ENCODE measurements at places on chromosomes 5 and 9.
A peak's percentile ranks its signal among the peaks of the same experiment; 100 is the strongest.

- no peaks in the 10 kb centered on the region for H3K36me3 ChIP-seq
- no peak overlapping the region for H3K27ac ChIP-seq
- no peaks in the 10 kb centered on the region for H3K4me1 ChIP-seq
- H3K4me3 ChIP-seq = no peak overlapping the region
- DNase-seq = no peak
These were observed 4.0 kb downstream of the TOR4A start for GRCh38 chr9:137281345-137282116.

GRCh38 chr9:95189251-95190098 lies 128.0 kb downstream of the FANCC start:
- H3K4me3 ChIP-seq = no peak overlapping the region
- H3K4me1 ChIP-seq = peaks cover 12% of the 10 kb centered on the region
- DNase-seq = no peak
- no peaks in the 10 kb centered on the region for H3K36me3 ChIP-seq

- no peaks in the 10 kb centered on the region for H3K27me3 ChIP-seq
- H3K4me1 ChIP-seq = no peaks in the 10 kb centered on the region
- no peak overlapping the region for H3K4me3 ChIP-seq
- H3K36me3 ChIP-seq = no peaks in the 10 kb centered on the region
- DNase-seq = no peak
These were observed 18.4 kb upstream of the QSOX2 start for GRCh38 chr9:136264031-136264430.

DNA sequence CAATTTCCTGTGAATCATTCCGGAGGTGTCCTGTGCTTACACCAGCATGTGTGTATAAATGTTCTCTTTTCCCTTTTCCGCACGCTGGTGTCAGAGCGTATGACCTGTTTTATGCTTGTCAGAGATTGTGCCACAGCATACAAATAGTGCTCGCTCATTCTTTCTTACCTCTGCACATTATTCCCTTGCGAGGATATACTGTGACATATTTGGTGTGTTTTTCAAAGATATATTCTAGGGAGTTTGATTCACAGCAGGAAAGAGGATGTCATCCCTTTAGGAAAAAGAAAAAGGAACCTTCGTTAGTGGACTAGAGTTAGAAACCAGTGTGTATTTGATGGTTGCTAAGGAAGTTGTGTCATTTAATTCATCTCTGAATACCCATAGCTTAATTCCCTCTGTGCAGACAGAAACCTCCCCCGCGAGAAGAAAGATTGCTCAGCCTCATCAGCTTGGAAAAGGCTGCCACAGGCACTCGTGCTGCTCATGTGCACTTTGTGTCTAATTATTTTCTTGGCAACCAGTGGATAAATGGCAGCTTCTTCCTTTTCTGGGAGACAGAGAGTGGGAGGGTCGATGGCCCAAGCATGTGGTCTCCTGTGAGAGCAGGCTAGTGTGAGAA lies 14.7 kb upstream of the CCIN start:
- DNase-seq = peak; percentile 52
- peaks cover 1% of the 10 kb centered on the region for H3K4me1 ChIP-seq
- H3K36me3 ChIP-seq = no peaks in the 10 kb centered on the region
- H3K27ac ChIP-seq = peak overlapping the region; percentile 24
- no peaks in the 10 kb centered on the region for H3K27me3 ChIP-seq
- H3K4me3 ChIP-seq = no peak overlapping the region

- H3K27ac ChIP-seq = no peak overlapping the region
- no peaks in the 10 kb centered on the region for H3K36me3 ChIP-seq
- no peaks in the 10 kb centered on the region for H3K27me3 ChIP-seq
- H3K4me3 ChIP-seq = no peak overlapping the region
- no peak for DNase-seq
These were observed 3.7 kb downstream of the PIK3R1 start for GRCh38 chr5:68219161-68219816.

DNA sequence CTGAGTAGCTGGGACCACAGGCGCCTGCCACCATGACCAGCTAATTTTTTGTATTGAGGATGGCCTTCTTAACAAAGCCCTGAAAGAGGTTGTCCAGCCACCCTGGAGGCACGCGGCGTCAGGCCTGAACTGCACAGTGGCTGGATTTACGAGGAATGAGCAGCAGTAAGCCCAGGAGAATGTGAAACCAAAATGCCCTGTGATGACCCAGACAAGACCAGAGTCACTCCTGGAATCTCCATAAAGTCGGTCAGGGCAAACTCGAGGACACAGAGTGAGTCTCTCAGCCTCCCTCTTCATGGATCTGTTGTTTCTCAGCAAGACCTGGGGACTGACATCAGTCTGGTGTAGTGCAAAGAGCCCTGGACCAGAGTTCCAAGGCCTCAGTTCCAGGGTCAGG lies 53.2 kb upstream of the C5orf58 start:
- DNase-seq = no peak
- H3K4me1 ChIP-seq = no peaks in the 10 kb centered on the region
- H3K4me3 ChIP-seq = no peak overlapping the region

GRCh38 chr9:92722386-92723298 lies 42.0 kb downstream of the BICD2 start:
- H3K36me3 ChIP-seq = peaks cover 53% of the 10 kb centered on the region
- H3K4me1 ChIP-seq = no peaks in the 10 kb centered on the region
- no peak overlapping the region for H3K4me3 ChIP-seq
- no peak overlapping the region for H3K27ac ChIP-seq

DNA sequence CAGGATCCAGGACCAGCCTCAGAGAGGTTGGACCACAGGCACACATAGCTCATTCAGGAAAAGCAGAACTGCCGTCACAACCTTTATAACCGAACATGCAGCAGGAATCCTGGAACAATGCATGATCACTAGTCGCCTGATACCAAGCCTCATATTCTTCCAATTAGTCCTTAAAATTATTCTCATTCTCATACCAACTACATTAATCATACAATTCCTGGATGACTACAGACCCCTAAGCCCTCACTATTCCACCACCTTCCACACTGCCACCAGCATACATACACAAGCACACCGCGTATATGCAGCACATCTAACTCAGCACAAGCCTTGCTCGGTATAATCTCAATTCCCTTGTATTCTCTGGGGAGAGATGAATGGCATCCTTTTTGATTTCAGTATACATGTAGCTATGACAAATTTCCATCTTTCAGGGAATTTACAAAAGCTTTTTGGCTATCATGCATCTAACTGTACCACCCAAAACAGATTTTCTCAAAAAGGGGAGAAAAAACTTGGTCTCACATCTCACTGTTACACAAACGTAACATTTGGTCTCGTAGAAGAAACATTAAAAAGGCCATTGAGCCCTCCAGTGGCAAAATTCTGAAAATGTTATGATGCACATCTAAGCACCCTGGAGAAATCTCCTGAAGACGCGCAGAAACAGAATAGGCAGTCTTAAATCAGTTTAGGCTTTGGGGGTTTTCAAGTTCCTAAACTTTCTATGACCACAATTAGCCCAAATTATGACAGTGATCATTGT lies 46.2 kb downstream of the MCTP1 start:
- no peaks in the 10 kb centered on the region for H3K4me1 ChIP-seq
- DNase-seq = no peak
- no peaks in the 10 kb centered on the region for H3K27me3 ChIP-seq
- H3K36me3 ChIP-seq = no peaks in the 10 kb centered on the region
- no peak overlapping the region for H3K4me3 ChIP-seq

- H3K4me1 ChIP-seq = peaks cover 31% of the 10 kb centered on the region
- no peak overlapping the region for H3K4me3 ChIP-seq
- no peaks in the 10 kb centered on the region for H3K27me3 ChIP-seq
- no peaks in the 10 kb centered on the region for H3K36me3 ChIP-seq
- DNase-seq = peak; percentile 47
These were observed 13.1 kb downstream of the MARCHF6 start for GRCh38 chr5:10366310-10367272.

- no peak overlapping the region for H3K27ac ChIP-seq
- no peak overlapping the region for H3K4me3 ChIP-seq
- no peaks in the 10 kb centered on the region for H3K27me3 ChIP-seq
- H3K36me3 ChIP-seq = no peaks in the 10 kb centered on the region
- DNase-seq = no peak
These were observed 49.5 kb upstream of the C9orf72 start for GRCh38 chr9:27622693-27623340.

DNA sequence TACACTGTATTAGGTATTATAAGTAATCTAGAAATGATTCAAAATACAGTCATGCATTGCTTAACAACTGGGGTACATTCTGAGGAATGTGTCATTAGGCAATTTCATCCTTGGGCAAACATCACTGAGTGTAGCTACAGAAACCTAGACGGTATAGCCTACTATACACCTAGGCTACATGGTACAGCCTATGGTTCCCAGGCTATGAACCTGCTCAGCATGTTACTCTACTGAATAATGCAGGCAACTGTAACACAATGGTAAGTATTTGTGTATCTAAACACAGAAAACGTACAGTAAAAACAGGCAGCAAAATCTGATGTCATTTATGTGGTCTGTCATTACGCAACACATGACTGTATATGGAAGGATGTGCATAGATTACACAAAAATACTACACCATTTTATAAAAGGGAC lies 96.8 kb downstream of the RAPGEF6 start:
- no peaks in the 10 kb centered on the region for H3K36me3 ChIP-seq
- no peaks in the 10 kb centered on the region for H3K27me3 ChIP-seq
- H3K4me3 ChIP-seq = no peak overlapping the region
- no peak overlapping the region for H3K27ac ChIP-seq
- no peak for DNase-seq

DNA sequence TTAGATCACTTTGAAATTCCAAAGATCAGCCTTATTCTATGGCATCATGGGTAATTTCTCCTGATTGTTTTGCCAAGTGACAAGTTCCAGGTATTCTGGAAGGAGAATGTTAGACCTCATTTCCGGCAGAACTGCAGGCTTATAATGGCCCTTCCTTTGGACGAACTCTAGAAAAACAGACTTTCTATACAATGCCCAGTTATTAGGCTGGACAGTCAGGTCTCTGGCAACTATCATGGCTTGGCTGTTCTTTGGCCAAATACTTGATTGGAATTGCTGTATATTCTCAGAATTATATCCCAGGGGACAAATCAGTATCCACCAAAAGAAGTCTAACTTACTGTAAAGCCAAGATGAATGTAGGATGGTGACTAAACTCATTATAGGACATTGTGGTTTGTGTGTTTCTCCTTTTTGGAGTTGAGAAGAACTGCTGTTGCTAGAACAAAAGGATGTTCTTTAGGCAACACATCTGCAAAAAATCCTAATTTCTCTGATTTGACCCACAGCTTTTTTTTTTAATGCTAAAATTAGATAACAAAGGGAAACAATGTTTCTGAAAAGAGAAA lies 69.0 kb downstream of the ADAMTSL1 start:
- H3K36me3 ChIP-seq = no peaks in the 10 kb centered on the region
- H3K4me3 ChIP-seq = no peak overlapping the region
- no peak overlapping the region for H3K27ac ChIP-seq
- H3K4me1 ChIP-seq = peaks cover 10% of the 10 kb centered on the region
- H3K27me3 ChIP-seq = no peaks in the 10 kb centered on the region
- no peak for DNase-seq

- no peaks in the 10 kb centered on the region for H3K27me3 ChIP-seq
- no peak overlapping the region for H3K4me3 ChIP-seq
- no peaks in the 10 kb centered on the region for H3K36me3 ChIP-seq
- no peaks in the 10 kb centered on the region for H3K4me1 ChIP-seq
- H3K27ac ChIP-seq = no peak overlapping the region
These were observed 83.2 kb upstream of the MYO10 start for GRCh38 chr5:17019324-17019723.
